Heart right ventricle (tissue), 16 donors: ENCODE measurements at places on chromosomes 4 and X. TPM values are rescaled to one million over a fixed set of nuclear protein-coding genes. Genes with fewer than 3 reads are reported as not detected.

GRCh38 chr4:159516556-159517140, 413.8 kb downstream of the RAPGEF2 start:
- DNase-seq: no peak

GRCh38 chr4:155761916-155762315, 3.1 kb downstream of the GUCY1B1 start:
- DNase-seq: no peak

- DNase-seq: no peak
Observed at GRCh38 chr4:17578482-17578891, 1.5 kb downstream of the LAP3 start.

The GPC4 gene
- total RNA-seq: 5.8 TPM

The CCNB3 gene
- 0.40 TPM for total RNA-seq

The OCIAD1 gene
- 168 TPM for total RNA-seq
